ENCODE measurements at places on chromosomes 16 and 17. TPM values are rescaled to one million over a fixed set of nuclear protein-coding genes. Genes with fewer than 3 reads are reported as not detected.

Gene TNP2
- not detected for total RNA-seq

- no peak for DNase-seq
These were observed 48.8 kb downstream of the SPACA3 start for GRCh38 chr17:33040461-33040860.

DNA sequence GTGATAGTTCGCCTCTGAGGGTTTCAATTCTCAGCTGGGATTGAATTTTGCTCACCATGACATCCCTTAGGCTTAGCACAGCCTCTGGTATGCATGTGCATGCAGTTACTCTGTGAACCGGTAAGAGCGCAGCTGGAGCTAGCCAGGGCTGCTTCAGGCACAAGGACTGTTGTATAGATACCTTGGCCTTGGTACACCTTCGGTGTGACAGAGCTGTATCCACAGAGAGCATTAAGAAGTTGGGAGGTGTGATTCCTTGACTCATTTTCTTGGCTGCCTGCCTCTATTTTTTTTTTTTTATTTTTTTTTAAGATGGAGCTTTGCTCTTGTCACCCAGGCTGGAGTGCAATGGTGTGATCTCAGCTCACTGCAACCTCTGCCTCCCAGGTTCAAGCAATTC lies 2.2 kb upstream of the NUTF2 start:
- DNase-seq: no peak

DNA sequence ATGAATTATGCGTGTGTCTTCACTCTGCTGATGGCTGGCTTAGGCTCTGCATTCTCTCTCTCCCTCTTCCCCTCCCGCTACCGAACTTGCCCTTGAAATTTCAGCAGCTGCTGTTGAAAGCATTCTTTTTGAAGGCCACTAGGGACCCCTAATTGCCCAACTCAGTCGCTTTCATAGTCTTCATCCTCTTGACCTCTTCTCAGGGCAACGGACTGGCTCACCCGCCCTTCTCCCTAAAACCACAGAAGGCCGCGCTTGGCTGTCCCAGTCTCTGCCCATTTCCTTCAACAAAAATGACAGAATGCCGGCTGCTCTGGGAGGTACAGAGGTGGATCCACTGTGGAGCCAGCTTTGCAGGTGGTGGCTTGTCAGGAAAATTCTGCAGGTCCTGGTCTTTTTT lies 21.0 kb upstream of the FMNL1 start:
- peak; percentile 86 for DNase-seq

Gene ZG16B
- total RNA-seq: 25.9 TPM

DNA sequence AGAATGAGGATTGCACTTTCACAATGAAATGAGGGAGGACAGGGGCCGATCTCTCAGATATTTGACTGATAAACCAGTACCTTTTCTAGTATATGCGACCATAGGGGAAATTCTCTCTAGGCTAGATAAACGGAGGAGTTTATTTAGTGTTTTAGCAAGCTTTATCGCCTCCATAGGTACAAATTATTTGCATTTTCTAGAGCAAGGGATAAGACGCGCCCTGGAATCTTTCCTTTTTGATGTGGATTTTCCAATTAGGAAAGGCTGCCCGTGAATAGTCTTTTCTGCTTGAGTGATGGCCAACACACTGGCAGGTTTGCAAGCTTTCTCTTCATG lies 351 bp upstream of the GDPD1 start:
- DNase-seq: no peak

Gene RDM1
- total RNA-seq: not detected

Gene CEMP1
- 5.9 TPM for total RNA-seq

- DNase-seq: no peak
These were observed 245.6 kb upstream of the RBFOX1 start for GRCh38 chr16:7086822-7087616.
